ENCODE measurements at places on chromosomes 3 and 15.

- no peak for DNase-seq
Observed at GRCh38 chr3:135165260-135165659, 370.2 kb downstream of the EPHB1 start.

GRCh38 chr15:70629735-70630273, 133.6 kb downstream of the UACA start:
- DNase-seq: no peak

DNA sequence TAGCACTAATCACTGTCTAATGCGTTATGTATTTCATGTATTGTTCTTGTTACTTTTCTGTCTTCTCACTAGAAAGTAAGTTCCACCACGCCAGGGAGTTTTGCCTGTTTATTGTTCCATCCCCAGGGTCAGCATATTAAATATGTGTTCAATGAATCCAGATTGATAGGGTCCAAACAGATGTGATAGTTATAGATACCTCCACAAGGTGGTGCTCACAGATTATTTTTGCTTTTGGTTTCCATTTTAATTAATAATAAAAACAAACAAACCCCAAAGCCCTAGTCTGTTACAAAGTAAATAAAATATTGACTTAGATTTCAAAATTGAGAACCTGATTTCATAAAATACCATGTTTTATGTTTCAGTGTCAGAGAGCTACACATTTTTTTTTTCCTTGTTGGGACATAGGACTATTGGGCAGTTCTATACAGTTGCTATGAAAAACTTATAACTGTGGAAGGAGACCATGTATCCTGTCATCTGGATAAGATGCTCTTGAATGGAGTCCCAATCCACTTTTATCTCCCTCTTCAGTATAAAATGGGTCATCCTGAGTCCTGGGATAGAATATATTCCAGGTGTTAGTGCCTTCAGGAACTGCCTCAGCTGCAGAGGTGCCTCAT, 12.4 kb downstream of the OTOL1 start:
- DNase-seq: no peak

DNA sequence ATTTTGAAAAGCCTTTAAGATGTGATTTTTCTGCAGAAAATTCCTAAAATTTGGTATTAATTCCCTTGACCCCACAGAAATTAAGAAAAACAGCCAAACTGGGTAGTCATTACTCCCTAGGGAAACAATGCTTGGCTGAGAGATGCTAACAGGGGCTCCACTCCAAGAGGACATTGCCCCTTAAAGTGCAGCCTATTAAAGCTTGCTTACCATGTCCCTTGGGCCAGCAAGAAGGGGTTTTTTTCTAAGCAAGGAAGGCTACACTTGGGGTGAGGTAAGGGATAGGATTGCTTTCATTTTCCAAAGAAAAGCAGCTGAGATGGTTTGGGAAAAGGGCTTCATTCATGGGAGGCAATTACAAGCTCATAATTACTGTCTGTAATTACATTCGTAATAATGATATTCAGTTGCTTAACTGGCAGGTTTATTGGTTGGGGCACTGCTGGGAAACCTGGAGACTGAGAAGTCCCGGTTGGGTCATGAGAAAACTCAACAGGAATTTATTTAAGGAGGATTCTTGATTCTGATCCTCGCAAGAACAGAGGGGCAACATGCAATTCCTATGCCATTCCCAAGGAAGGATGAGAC, 247.5 kb downstream of the NR1D2 start:
- no peak for DNase-seq

DNA sequence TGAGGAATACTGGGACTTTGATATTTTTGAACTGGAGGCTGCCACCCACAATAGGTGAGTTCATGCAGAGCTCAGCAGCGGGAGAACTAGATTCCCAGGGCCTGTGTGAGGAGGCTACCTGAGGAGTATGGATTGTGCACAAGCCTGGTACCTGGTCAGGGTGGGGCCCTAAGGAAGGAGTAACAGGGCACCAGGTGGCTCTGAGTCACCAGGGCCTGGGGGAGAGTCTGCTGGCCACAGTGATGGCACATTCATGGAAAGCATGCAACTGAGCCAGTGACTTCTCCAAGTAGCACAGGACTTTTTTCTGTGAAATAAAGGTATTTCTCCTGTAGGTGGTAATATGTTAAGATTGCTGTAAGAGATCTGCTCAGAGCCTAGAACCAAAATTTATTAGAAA, 134.4 kb downstream of the PDE8A start:
- no peak for DNase-seq

- no peak for DNase-seq
Observed at GRCh38 chr15:27956285-27956684, 142.8 kb downstream of the OCA2 start.

- DNase-seq: no peak
Observed at GRCh38 chr3:128149650-128150049, 3.6 kb upstream of the EEFSEC start.

Measured in GM12864 (cell line).